Neural progenitor cell (in vitro differentiated cells): ENCODE measurements at places on chromosomes 6 and 20. TPM values are rescaled to one million over a fixed set of nuclear protein-coding genes. Genes with fewer than 3 reads are reported as not detected.

GRCh38 chr6:2557181-2557720 is 193.5 kb downstream of the MYLK4 start:
- no peak for DNase-seq
- H3K4me3 ChIP-seq = no peak overlapping the region
- H3K4me1 ChIP-seq = peaks cover 21% of the 10 kb centered on the region
- no peaks in the 10 kb centered on the region for H3K27me3 ChIP-seq

DNA sequence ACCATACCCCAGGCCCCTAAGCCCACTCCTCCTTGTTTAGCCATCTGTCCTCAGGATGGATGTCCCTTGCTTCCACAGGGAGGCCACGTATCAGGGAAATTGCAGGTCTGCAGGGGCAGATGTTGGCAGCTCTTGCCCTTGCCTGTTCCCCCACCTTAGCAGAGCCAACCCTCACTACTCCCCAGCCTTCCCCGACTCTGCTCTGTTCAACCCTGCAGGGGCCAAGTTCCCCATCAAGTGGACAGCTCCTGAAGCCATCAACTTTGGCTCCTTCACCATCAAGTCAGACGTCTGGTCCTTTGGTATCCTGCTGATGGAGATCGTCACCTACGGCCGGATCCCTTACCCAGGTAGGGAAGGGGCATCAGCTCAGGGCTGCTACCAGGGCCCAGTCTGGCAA is 10.7 kb upstream of the TM9SF4 start:
- H3K27me3 ChIP-seq = peaks cover 34% of the 10 kb centered on the region
- H3K27ac ChIP-seq = no peak overlapping the region
- no peak overlapping the region for H3K4me3 ChIP-seq
- H3K36me3 ChIP-seq = no peaks in the 10 kb centered on the region
- no peaks in the 10 kb centered on the region for H3K4me1 ChIP-seq

DNA sequence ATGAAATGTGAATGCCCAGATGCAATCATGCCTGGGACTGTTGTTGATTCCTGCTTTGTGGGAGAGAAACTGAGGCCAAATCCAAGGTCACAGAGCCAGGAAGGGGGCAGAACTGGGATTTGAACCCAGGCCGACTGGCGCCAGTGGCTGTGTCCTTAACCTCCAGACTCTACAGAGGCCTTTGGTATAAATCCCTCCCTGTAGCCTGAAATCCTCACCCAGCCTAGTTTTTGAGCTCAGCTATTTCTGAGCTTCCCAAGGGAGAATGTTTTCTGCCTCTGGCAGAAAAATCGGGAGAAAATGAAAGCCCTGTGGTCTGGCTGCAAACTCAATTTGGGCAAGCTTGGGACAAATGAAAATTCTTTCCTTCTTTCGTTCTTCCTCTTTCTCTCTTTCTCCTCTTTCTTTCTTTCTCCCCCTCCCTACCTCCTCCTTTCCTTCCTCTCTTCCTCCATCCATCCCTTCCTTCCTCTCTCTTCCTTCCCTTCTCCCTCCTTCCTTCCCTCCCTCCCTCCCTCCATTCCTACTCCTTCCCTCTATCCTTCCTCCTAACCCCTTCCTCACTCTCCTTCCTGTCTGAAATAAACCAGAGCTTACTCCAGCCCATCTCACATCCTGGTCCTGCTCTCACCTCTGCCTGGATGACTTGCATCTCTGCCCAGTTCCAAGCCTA is 34.9 kb downstream of the SNAI1 start:
- H3K4me3 ChIP-seq = no peak overlapping the region
- H3K36me3 ChIP-seq = no peaks in the 10 kb centered on the region
- no peak for DNase-seq
- H3K27ac ChIP-seq = no peak overlapping the region

DNA sequence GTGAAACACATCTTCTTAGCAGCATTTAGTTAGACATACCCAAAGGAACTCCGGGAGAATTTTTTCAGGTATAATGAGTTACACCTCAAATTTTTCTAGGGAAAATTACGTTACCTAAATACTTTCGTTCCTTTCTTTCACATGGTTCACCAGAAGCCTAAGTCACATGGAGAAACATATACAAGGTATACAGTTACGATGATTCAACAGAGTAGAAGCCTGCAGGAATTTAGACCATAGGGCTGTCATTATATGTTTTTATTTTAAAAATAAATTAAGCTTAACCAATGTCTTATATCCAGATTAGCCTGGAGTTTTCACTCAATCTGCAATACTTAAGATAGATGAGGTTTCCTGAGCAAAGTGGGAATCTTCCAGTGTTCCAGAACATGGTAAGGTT is 549.5 kb upstream of the JARID2 start:
- no peaks in the 10 kb centered on the region for H3K27me3 ChIP-seq
- H3K4me3 ChIP-seq = no peak overlapping the region
- no peak for DNase-seq
- peaks cover 5% of the 10 kb centered on the region for H3K4me1 ChIP-seq

- H3K27ac ChIP-seq = no peak overlapping the region
- DNase-seq = no peak
- H3K36me3 ChIP-seq = no peaks in the 10 kb centered on the region
- H3K4me3 ChIP-seq = no peak overlapping the region
- H3K4me1 ChIP-seq = no peaks in the 10 kb centered on the region
These were observed 15.8 kb upstream of the PLCB4 start for GRCh38 chr20:9053108-9053507.

DNA sequence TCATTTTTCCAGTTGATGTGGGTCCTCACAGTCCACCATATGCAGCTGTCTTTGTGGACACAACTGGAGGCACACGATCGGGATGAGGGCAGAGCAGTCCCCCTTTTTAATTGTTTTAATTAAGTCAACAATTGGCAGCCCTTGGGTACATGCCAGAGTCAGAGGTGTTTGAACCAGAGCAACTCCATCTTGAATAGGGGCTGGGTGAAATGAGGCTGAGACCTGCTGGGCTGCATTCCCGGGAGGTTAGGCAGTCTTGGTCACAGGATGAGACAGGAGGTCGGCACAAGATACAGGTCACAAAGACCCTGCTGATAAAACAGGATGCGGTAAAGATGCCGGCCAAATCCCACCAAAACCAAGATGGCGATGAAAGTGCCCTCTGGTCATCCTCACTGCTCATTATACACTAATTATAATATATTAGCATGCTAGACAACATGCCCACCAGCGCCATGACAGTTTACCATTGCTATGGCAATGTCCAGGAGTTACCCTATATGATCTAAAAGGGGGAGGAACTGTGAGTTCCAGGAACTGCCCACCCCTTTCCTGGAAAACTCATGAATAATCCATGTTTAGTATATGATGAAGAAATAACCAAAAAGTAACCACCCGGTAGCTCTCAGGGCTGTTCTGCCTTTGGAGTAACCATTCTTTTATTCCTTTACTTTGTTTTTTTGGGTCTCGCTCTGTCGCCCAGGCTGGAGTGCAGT is 31.8 kb upstream of the BLCAP start:
- no peak for DNase-seq
- H3K27me3 ChIP-seq = peaks cover 9% of the 10 kb centered on the region

DNA sequence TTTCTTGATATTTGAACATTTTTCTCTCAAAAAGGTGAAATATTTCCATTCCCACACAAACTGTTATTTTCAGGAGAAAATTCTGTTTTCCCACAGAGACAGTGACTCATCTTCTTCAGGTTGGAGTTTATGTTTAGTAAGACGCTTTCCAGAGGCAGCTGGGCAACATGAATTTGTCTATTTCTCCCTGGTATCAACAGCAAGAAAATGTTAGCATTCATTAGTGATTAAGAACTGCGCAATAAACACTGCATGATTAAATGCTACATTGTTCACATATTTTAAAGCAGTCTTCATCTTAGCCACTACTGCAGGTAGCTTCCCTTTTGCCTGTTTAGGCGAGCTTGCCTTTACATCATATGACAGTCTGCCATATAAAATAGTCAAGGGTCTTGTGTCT is 295.7 kb downstream of the C6orf118 start:
- H3K27ac ChIP-seq = no peak overlapping the region
- H3K4me3 ChIP-seq = no peak overlapping the region
- H3K27me3 ChIP-seq = no peaks in the 10 kb centered on the region
- no peaks in the 10 kb centered on the region for H3K4me1 ChIP-seq
- no peaks in the 10 kb centered on the region for H3K36me3 ChIP-seq

DNA sequence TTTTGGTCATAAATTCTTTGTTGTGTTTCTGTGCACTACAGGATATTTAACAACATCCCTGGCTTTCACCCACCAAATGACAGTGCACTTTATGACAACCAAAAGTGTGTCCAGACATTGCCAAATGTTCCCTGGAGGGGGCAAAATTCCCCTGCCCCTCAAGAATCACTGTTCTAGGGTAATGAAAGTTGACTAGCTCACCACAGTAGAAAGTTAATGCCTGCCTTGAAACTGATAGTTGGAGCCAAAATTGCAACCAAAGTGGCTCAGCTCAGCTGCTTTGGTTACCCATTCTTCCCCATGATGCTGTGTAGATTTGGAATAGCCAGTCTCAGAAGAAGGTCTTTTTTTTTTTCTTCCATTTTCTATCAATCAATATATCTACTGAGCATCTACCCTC is 150.6 kb downstream of the RALGAPA2 start:
- peaks cover 8% of the 10 kb centered on the region for H3K4me1 ChIP-seq
- no peaks in the 10 kb centered on the region for H3K36me3 ChIP-seq
- H3K4me3 ChIP-seq = no peak overlapping the region
- DNase-seq = no peak
- no peaks in the 10 kb centered on the region for H3K27me3 ChIP-seq
- H3K27ac ChIP-seq = no peak overlapping the region

DNA sequence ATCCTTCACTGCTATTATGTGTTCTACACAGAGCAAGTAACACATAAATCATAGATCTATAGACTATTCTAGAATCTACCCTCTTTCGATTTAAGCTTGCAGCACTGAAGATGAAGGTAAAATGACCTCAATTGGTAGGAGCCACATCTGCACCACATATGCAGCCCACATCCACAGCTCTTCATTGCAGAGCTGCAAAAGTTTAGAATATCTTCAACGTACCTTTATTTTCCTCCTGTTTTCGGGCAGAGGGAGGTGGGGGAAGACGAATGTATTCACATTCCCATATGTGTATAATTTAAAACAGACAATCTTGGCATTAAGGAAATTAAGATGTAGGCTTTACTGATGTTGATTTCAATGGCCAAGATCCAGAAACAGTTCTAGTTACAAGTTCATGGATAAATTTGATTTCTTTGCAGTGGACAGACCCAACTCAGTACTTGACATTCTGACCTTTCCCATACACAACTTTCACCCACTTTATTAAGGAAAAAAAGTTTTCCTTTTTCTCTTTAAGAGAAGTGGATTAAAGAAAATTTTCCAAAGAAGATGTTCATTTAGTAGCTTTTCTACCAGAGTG is 14.0 kb downstream of the EPB41L2 start:
- H3K27me3 ChIP-seq = no peaks in the 10 kb centered on the region
- H3K36me3 ChIP-seq = no peaks in the 10 kb centered on the region
- DNase-seq = no peak
- no peak overlapping the region for H3K4me3 ChIP-seq

GRCh38 chr6:7591770-7592169 is 1.8 kb downstream of the SNRNP48 start:
- DNase-seq = no peak
- peaks cover 15% of the 10 kb centered on the region for H3K4me1 ChIP-seq
- peak overlapping the region; percentile 71 for H3K4me3 ChIP-seq
- H3K27me3 ChIP-seq = no peaks in the 10 kb centered on the region

Gene WFDC12
- not detected in 2 replicates for total RNA-seq

Gene BPI
- total RNA-seq = not detected in 2 replicates

Gene COL9A1
- 18.7 and 36.9 TPM in 2 replicates for total RNA-seq

Gene KCNG1
- 2.2 and 11.4 TPM in 2 replicates for total RNA-seq

Gene RTEL1
- total RNA-seq = 6.0 and 16.7 TPM in 2 replicates

Gene SPATA2
- total RNA-seq = 4.0 and 5.0 TPM in 2 replicates
